ENCODE measurements at places on chromosomes 2 and 18.
A peak's percentile ranks its signal among the peaks of the same experiment; 100 is the strongest.

- DNase-seq = no peak
These were observed 51.5 kb downstream of the SRD5A2 start for GRCh38 chr2:31529256-31529655.

- DNase-seq = no peak
These were observed 55.1 kb upstream of the XDH start for GRCh38 chr2:31469648-31470047.

DNA sequence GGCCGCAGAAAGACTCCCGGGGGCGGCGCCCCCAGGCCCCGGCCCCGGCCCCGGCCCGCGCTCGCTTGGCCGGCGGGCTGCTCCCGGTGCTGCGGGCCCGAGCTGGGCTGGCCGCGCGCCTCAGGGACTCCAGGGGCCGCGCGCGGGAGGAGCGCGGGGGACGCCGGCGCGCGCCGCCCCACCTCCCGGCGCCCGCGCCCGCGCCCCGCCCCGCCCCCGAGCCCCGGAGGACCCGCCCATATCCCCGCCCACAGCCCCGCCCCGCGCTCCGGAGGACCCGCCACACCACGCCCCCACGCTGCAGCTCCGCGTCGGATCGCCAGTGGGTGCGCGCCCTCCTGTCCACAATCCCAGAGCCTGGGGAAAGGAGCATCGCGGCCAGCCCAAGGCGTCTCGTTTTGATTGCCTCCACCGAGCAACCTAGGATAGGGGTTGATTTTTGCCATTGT lies at the start of gene PARD6G:
TSS of gene PARD6G (minus strand) at position 122 of the 449 bp plus-strand sequence. CDS start 166 bp downstream, outside the sequence.
- DNase-seq = peak; percentile 80

DNA sequence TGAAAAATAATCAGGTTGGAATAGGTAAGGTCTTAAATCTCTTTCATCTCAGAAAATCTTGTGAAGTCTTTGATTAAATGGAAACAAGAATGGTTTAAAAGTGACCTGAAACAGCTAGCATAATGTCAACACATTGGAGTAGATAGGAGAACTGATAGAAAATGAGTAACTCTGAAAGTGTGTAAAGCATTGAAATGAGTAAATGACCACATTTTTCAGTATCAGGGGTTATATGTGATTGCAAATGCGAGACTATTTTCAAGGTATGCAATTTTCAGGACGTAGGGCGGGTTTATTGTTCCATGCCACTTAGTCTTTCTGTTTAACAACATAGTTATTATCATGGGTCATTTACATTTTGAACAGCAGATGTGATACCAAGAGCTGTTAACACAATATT lies 1383.2 kb downstream of the LRP1B start:
- no peak for DNase-seq

DNA sequence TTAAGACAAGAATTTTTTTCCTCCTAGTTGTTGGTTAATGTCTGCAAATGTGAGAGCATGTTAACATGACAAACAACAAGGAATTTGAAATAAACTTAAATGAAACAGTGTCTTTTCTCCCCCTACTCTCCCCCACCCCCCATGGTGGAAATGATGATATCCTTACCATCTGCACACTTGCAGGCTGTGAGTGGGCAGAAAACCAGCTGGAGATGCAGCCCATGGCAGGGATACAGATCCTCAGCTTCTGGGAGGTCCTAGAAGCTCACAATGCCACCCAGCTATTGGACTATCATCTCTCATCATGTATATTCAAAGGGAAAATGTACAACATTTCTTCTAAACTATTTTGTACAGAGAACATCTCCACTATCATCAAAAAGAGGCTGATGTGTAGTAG lies 196.8 kb downstream of the SLC8A1 start:
- DNase-seq = no peak

Measured in SK-N-DZ (cell line).